M059J (cell line): ENCODE measurements at places on chromosomes 12 and 14. TPM values are rescaled to one million over a fixed set of nuclear protein-coding genes. Genes with fewer than 3 reads are reported as not detected.

Gene GPRC5A
- 70.0 and 89.7 TPM in 2 replicates for total RNA-seq

Gene LRP1
- total RNA-seq = 8.5 and 24.9 TPM in 2 replicates

Gene HOXC5
- 0.25 TPM in 1 of 2 replicates, not detected in the other for total RNA-seq

Gene ZNF10
- 3.7 and 8.7 TPM in 2 replicates for total RNA-seq

Gene EIF5
- total RNA-seq = 98.4 and 136 TPM in 2 replicates

Gene TBX3
- total RNA-seq = 50.3 and 90.4 TPM in 2 replicates

Gene TAS2R43
- total RNA-seq = 0.25 TPM in 1 of 2 replicates, not detected in the other

Gene IL22
- not detected in 2 replicates for total RNA-seq

Gene PPP4R4
- total RNA-seq = 0.15 and 0.99 TPM in 2 replicates

Gene IFNG-AS1
- total RNA-seq = not detected in 2 replicates

Gene TAS2R46
- total RNA-seq = not detected in 2 replicates
